ENCODE measurements at places on chromosomes 12 and 14. TPM values are rescaled to one million over a fixed set of nuclear protein-coding genes. Genes with fewer than 3 reads are reported as not detected.

The C12orf42 gene
- total RNA-seq, result not detected

GRCh38 chr14:22070119-22070982 lies 396.7 kb upstream of the OR4E1 start:
- no peak for DNase-seq

- no peak for DNase-seq
Measured at GRCh38 chr12:53651737-53652136, 24.1 kb downstream of the ATP5MC2 start.

- no peak for DNase-seq
Measured at GRCh38 chr12:50725011-50725942, 38.6 kb upstream of the ATF1 start.

GRCh38 chr14:88198446-88198845 lies 124.6 kb downstream of the KCNK10 start:
- no peak for DNase-seq

DNA sequence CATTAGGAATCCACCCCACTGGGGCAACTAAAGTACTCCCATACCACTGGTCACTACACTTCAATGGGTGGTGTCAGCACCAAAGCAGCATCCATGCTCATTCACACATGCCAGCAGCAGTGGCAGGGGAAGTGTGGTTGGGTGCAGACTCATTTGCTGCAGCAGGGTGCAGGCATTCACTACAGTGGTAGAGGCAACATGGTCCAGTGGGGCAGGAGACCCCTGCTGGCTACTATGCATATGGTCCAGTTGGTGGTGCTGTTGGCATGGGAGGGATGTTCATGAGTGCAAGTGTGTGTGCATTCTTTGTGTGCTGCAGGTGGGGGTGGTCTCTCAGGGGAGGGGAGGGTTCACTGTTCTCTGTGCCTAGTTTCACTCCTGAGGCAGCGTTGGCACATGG lies 908.4 kb upstream of the NOVA1 start:
- no peak for DNase-seq

DNA sequence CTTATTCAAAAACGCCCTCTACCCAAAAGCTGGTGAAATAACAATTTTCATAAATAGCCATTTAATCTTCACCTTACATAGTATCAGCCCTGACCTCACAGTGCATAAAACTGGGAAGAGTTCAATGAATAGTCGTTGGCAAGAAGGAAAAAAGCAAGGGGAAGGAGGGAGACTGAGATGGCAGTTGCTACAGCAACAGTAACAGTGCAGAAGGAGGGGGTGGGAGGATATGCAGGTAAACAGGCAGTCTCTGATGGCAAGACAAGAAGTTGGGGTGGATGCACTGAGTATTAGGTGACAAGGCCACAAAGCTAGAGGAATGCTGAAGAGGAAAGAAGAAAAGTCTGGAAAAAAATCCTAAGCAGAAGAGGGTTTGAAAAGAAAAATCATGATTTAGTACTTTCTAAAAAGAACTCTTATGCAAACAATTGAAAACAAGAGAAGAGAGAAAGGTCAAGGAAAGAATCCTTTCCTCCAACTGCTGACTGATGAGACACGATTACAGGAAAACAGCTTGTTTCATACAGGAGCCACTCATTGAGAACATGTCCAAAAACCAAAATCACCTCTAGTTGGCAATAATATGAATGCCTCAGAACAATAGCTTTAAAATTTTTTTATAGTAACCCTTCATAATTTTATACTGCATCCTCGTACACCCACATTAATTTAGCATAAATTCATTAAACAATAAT lies 56.0 kb downstream of the DCAF5 start:
- DNase-seq, result no peak

Measured in Panc1 (cell line).